ENCODE measurements at places on chromosomes 6 and 20.

GRCh38 chr6:167506443-167507301 is 181.8 kb downstream of the TTLL2 start:
- DNase-seq, result no peak

- DNase-seq, result no peak
Observed at GRCh38 chr20:58129721-58130151, 98.7 kb downstream of the ANKRD60 start.

DNA sequence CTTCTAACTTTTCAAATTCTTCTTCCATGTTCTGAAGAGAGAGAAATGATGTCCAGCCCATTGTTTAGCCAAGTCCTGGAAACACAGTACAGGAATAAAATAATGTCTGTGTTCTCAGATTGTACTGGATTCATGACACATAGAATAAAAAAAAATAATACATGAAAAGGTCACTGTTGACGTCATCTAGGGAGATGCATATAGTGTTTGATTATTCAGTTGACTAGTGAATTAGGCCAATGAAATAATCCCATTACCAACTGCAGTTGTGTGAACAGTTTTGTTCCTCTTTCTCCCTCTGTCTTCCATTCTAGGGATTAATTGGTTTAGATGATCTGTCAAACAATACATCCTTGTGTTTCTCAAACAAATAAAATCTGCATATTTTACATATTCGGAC is 222.8 kb downstream of the ALDH8A1 start:
- DNase-seq, result no peak

GRCh38 chr6:1705183-1705582 is 95.5 kb downstream of the FOXC1 start:
- no peak for DNase-seq

DNA sequence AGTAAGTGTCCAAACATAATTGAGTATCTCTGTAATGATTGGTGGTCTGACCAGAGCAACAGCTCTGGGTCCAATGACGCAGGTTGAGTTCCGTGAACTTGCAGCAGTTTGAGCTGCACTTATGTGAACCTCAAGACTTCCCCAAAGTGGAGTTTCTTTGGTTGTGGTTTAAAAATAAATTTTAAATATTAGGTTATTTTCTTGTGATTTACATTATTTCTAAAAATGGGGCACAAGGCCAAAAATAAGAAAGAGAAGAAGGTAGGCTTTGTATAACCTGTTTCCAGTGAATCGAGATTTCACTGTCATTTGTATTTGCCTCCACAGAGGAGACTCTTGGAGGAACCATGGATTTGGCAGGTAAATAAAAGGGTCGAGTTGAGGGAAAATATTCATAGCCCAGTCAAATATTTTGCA is 166.4 kb upstream of the ZNF217 start:
- no peak for DNase-seq

DNA sequence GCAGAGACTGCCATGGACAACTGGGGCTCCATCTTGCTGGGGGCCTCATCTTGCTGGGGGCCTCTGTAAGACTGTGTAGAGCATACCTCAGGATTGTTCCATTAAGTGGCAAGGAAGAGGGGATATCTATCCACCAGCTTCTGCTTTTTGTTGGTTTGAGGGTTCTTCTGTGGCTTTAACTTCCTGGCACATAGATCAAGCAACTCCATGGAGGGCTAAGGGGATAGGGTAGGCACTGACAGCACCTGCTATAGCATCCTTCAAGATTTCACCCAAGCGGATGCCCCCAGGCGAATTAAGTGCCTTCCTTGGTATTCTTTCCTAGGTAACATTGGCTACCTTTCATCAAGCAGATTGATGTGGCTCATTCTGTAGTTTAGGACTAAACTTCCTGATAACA is 3.8 kb upstream of the LRRN4 start:
- DNase-seq, result no peak

DNA sequence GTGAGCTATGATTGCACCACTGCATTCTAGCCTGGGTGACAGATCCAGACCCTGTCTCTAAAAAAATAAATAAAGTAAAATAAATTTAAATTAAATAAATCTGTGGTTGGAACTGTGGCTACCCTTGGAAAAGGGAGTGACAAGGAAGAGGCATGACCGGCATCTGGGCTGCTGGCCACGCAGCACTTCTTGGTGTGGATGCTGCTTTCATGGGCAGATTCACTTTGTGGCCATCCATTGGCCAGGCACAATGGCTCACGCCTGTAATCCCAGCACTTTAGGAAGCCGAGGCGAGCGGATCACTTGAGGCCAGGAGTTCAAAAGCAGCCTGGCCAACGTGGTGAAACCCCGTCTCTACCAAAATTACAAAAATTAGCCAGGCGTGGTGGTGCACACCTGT is 16.1 kb downstream of the EBF4 start:
- DNase-seq, result no peak

DNA sequence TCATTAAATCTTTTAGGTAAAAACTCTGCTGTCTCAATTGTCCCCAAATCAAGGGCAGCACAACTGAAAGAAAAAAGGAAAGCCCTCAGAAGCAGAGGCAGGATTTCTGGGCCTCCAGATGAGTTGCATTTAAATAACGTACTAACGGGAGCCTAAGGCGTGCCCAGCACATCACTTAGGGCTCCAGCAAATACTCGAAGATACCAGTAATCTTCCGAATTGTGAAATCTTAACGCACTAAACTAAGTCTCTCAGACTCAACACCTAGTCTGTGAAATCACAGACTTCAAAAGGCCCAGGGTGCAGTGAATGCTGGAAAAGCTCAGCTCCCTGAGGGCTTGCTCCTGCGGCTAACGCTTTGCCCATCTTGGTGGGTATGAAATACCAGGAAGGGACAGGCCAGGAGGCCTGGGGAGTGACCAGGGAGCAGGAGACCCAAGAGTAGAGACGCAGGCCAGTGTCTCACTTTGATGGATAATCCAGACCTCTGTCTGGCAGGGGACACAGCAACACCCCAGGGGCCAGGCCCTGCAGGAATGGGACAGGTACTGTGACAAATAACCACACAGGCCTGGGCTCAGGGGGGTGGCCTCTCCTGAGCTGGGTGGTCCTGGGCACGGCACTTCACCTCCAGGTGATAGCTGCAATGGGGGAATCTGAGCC is 36.4 kb downstream of the RRBP1 start:
- no peak for DNase-seq
